Central memory CD8-positive, alpha-beta T cell (primary cell): ENCODE measurements at places on chromosomes 4 and X.

DNA sequence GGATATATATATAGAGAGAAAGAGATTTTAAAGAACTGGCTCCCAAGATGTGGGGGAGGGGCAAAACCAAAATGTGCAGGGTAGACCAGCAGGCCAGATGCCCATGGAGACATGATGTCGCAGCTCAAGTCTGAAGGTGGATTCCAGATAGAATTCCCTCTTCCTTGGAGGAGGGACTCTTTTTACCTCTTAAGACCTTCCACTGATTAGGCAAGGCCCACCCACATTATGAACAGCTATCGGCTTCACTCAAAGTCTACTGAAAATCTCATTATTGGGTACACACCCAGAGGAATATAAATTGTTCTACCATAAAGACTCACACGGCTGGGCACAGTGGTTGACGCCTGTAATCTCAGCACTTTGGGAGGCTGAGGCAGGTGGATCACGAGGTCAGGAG is 59.3 kb downstream of the DHRSX start:
- DNase-seq: no peak

DNA sequence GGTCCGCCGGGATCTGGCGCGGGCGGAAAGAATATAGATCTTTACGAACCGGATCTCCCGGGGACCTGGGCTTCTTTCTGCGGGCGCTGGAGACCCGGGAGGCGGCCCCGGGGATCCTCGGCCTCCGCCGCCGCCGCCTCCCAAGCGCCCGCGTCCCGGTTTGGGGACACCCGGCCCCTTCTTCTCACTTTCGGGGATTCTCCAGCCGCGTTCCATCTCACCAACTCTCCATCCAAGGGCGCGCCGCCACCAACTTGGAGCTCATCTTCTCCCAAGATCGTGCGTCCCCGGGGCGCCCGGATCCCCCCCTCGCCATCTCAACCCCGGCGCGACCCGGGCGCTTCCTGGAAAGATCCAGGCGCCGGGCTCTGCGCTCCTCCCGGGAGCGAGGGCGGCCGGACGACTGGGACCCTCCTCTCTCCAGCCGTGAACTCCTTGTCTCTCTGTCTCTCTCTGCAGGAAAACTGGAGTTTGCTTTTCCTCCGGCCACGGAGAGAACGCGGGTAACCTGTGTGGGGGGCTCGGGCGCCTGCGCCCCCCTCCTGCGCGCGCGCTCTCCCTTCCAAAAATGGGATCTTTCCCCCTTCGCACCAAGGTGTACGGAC is 482 bp upstream of the SHOX start:
- DNase-seq: no peak

DNA sequence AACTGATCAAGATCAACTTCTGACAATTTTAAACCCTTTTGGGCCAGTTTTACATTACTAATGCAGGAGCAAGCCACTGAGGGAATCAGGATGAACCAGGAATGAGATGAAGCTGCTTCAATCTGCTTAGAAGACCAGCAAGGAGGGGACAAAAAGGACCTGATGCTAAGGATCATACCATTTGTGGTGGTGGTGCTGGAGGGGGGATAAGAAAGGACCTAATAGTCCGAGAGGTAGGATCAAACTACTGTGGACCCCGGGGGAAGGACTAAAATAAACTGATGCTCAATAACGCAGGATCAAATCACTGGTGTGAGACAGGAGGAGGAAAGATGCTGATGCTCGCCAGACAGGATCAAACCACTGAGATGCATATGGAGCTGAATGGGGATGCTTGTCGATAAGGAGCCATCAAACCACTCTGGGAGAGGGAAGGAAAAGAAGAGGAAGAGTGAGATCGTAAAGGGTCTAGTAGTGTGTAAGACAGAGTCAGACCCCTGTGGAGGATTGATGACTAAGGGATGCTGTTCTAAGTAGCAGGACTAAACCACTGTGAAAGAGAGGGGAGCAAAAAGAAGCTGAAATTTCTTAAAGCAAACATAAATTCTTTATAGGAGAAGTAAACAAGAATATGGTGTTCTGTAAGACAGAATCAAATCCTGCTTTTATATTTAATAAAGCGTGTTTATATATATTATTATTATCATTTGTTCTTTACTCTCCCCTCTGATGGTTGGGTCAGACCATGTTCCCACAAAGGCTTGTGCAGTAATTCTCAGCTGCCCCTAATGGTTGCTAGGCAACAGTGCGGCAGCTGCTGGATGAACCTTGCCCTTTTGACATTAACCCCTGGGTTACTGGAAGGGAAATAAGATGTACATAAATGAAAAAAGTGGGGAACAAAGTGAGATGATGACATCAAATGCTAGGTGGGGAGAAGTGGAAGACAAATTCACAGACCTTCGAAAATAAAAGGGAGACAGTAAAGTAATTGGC is 432.5 kb upstream of the FGF16 start:
- DNase-seq: no peak

- DNase-seq: no peak
Measured at GRCh38 chr4:141599853-141600252, 36.5 kb upstream of the IL15 start.

GRCh38 chr4:86961116-86961515 is 26.3 kb downstream of the AFF1 start:
- no peak for DNase-seq

GRCh38 chr4:111027526-111027925 is 404.6 kb upstream of the PITX2 start:
- no peak for DNase-seq

DNA sequence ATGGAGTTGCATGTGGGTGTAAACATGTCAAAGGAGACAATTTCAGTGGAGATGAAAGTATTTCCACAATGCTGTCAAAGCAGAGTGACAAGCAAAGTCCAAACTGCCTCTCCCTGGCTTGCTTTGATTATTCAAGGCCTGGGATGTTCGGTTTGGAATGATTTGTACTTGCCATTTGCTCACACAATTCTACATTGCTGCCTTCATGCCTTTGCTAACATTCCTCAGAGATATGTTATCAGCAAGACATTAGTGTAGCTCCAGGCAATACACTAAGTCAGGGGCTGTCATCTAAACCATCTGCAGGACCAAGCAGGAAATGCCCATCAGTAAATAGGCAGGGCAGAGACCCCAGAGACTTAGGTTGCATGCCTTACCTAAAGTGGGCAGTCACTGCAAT is 79.6 kb upstream of the C1QTNF7 start:
- DNase-seq: no peak

- no peak for DNase-seq
Measured at GRCh38 chr4:85102606-85103005, 136.1 kb upstream of the WDFY3 start.

- no peak for DNase-seq
Measured at GRCh38 chrX:15143825-15144121, 126.1 kb downstream of the ASB9 start.

DNA sequence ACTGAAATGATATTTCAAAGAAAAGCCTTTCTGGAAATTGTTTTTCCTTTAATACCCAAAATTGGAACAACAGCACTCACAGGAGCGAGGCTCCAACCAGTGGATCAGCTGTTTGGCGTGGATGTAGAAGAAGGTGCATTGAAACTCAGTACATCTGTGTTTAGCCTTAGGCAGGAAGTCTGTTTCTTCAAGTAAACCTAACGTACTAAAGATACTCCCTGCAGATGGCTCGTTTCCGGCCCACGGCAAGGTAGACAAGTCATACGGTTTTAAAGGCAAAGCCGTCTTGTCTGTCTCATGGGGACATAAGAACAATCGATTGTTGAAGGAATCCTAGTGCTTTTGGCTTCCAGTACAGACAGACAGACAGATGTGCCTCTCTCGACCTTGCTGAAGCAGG is 50.0 kb upstream of the CLCN4 start:
- DNase-seq: no peak
